Coronary artery (tissue), 2 donors: ENCODE measurements at places on chromosomes 4 and X.

- no peak for DNase-seq
Observed at GRCh38 chr4:142367418-142368180, 478.5 kb downstream of the INPP4B start.

- DNase-seq, result no peak
Observed at GRCh38 chr4:13413729-13414437, 70.3 kb downstream of the RAB28 start.

- DNase-seq, result no peak
Observed at GRCh38 chrX:129577473-129577872, 37.4 kb downstream of the OCRL start.

GRCh38 chr4:87498446-87498900 is 30.7 kb downstream of the SPARCL1 start:
- DNase-seq, result no peak

DNA sequence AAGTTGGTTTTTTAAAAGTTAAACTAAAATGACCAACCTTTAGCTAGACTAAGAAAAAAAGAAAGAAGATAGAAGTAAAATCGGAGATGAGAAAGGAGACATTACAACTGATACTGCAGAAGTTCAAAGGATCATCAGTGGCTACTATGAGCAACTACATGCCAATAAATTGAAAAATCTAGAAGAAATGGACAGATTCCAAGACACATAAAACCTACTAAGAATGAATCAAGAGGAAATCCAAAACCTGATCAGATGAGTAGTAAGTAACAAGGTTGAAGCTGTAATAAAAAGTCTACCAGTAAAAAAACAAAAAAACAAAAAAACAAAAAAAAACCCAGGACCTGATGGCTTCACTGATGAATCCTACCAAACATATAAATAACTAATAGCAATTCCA is 16.1 kb downstream of the IQCM start:
- no peak for DNase-seq

GRCh38 chr4:158856852-158857251 is 88.0 kb downstream of the FNIP2 start:
- DNase-seq, result no peak

DNA sequence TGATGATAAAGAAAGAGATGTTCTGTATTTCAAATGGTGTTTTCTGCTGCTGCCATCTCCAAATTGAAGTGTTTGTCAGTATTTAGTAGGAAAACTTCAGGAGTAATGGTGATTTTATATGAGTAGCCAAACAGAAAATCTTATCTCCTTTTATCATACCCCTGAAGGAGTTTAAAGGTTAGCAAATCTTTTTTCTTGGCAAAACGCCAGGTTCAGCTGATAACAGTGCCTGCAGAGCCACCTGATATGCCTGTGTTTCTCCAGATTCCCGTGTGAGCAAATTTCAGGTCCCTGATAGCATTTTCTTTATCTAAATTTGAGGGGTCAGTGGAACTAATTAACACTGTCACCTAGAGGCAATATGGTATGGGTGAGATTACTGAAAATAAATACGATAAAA is 65.8 kb upstream of the ETNPPL start:
- DNase-seq, result no peak

DNA sequence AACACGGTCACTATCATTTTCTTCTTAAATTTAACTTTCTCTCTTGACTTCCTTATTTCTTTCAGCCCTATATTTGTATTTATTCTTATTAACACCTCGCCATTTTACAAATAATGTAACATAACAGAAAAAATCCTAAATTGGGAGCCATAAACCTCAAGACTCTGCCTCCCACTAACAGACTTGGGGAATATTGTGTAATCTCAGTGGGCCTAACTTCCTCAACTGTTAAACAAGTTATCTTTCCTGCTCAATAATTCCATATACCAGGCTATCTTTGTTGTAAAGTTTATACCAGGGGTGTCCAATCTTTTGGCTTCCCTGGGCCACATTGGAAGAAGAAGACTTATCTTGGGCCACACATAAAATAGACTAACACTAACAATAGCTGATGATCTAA is 26.2 kb downstream of the PRSS12 start:
- DNase-seq, result no peak

DNA sequence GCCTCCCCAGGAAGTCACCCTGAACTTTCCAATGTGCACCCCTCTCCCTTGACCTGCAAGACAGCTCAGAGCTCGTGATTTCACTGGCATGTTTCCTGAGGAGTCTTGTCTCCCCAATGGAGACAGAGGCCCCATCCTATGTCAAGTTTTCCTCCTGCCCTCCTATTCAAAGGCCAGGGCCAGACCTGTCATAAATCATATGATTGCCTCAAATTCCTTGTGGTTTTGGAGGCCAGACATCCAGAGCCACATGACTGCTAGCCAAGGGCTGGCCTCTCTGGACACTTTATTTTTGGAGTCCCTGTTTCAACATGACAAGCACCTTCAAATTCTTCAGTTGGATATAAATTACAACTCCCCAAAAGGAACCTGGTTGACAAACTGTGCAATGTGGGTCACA is 76.0 kb upstream of the TFDP3 start:
- no peak for DNase-seq

DNA sequence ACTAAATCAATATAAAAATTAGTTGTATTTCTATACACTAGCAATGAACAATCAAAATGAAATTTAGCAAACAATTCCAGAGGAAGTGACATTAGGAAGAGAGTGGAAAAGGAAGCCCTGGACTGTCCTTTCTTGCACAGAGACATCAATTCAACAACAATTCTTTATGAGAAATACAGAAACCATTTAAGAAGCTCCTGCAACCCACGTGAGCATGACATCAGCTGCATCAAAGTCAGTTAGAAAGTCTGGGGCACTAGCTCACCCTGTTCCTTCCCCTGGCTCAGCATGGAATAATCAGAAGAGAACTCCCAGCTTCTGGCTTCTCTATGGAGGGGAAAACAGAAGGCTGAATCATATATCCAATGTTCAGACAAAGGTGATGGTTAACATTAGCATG is 48.6 kb upstream of the STARD8 start:
- DNase-seq, result no peak

DNA sequence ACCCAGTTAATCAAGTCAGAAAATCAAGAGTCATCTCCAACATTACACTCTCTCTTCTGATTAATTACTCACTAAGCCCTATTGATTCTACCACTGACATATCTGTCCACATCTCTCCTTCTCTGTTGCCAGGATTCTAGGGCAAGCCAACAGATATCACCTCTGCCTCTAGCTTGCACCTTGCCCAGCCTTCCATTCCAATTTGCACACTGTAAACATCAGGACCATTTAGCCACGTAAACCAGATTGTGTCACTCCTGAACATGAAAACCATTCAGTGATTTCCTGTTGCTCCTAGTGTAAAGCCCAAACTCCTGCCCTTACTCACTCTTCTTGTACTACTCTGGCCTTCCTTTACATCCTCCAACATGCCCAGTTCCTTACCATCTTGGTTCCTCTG is 68.0 kb upstream of the PLS3 start:
- DNase-seq, result no peak

DNA sequence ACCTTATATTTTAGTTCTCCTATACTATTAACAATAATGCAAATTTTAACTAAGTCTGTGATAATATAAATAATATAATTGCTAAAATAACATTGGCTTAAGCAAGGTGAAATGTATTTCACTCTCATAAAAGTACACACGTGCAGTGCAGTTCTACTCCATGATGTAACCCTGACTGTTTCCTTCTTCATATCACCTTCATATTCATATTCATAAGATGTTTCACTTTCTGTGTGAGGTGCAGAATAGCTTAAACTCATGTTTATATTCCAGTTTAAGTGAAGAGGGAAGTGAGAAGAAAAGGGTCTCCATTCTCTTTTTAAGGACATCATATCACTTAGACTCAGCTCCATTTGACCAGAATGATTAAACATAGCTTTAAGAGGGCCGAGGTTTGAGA is 1810.0 kb upstream of the PCDH10 start:
- DNase-seq, result no peak

DNA sequence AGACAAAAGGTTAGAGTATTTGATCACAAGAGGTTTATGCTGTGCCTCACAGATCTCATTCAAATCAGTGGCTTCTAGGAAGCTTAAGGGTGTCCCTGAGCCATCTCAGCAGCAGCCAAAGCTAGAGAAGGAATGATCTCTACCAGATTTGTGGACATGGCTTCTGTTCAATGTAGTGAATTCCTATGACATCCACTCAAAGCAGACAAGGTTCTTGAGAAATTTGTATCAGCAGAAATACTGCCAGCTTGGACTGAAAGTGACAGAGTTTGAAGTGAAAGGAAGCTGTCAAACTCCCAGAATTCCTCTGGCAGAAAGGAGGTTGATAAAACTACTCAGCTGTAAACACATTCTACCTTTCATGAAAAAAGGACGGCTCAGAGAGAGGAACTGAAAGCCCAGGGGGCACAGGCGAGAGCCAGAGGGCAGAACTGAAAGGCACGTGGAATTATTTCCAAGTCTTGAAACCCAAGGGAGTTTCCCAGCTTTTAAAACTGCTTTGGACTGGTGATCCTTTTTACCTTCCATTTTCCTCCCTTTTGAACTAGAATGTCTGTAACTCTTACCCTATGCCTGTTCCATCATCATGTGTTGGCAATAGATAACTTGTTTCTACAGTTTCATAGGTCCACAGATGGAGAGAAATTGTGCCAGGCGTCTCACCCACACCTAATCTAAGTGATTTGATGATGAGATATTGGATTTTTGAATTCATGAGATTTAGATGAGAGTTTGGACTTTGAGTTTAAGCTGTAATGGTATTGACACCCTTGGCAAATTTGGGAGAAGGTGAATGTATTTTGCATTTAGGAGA is 14.5 kb upstream of the MED14 start:
- DNase-seq, result no peak

- DNase-seq, result no peak
Observed at GRCh38 chr4:77697860-77698590, 92.4 kb downstream of the CXCL13 start.

DNA sequence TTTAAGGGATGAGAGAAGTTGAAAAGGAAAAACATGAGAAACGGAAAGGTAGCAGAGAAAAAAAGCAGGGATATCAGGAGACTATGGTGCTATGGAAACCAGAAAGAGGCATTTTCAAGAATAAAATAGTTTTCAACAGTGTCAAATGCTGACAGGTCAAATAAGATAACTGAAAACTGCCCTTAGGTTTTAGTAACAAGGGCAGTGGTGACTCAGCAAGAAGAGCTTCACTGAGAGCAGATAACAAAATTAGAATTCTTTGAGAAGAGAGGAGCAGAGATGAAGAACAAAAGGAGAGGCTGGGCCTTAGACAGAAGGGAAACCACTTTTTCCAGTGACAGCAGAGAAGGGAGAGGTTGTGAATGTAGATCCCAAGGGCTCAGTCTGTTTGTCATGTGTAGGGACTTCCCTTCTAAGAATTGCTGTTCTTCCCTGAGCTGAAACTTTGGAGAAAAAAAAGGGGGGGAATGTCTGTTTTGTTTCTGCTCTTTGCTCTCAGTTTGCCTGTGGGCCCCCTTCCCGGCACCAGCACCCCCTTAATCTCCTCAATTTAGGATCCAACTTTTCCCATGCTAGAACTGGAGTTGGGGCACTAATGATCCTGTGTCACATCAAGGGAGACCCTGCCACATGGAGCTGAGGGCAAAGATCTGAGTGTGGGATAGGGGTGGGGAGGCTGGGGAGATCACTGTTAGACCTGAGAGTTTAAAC is 26.8 kb upstream of the MAGEA10 start:
- no peak for DNase-seq

DNA sequence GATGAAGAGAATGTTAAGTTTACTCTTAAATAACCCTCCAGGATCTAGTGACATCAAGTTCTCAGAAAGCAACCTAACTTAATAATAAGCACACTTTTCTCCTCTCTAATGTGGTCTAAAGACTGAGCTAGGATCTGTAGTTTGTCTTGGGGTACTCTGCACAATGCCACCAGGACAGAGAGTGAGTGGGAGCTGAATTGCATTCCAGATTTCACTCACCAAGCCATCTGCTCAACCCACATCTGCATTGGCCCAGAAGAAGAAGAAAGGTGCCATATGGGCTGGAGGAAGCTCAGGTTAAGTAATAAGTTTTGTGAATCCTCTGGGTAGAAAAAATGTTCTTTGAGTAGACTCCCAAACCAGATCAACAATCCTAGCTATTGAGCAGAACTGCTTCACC is 384.6 kb downstream of the PPP3CA start:
- no peak for DNase-seq

GRCh38 chr4:8597791-8598190 is 5.2 kb downstream of the CPZ start:
- no peak for DNase-seq

- no peak for DNase-seq
Observed at GRCh38 chr4:13765539-13765938, 138.0 kb upstream of the BOD1L1 start.

- DNase-seq, result no peak
Observed at GRCh38 chr4:186272699-186273391, 6.9 kb downstream of the F11 start.

GRCh38 chrX:13373431-13374187 is 53.8 kb upstream of the ATXN3L start:
- no peak for DNase-seq

GRCh38 chr4:24411806-24412205 is 172.5 kb downstream of the DHX15 start:
- no peak for DNase-seq

DNA sequence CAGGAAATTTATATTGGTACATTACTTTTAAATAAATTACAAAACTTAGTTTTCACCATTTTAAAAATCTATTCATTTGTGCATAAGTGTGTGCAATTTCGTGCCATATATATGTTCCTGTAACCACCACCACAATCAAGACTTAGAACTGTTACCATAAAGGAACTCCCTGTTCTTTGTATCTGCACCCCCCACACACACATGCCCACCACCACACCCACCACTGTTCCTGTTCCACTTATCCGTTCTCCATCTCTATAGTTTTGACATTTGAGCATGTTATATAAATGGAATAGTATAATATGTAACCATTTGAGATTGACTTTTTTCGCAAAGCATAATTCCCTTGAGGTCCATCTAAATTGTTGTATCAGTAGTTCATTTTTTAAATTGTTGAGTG is 73.7 kb downstream of the TAF1 start:
- DNase-seq, result no peak

- no peak for DNase-seq
Observed at GRCh38 chrX:142249721-142250120, 44.6 kb upstream of the MAGEC2 start.

DNA sequence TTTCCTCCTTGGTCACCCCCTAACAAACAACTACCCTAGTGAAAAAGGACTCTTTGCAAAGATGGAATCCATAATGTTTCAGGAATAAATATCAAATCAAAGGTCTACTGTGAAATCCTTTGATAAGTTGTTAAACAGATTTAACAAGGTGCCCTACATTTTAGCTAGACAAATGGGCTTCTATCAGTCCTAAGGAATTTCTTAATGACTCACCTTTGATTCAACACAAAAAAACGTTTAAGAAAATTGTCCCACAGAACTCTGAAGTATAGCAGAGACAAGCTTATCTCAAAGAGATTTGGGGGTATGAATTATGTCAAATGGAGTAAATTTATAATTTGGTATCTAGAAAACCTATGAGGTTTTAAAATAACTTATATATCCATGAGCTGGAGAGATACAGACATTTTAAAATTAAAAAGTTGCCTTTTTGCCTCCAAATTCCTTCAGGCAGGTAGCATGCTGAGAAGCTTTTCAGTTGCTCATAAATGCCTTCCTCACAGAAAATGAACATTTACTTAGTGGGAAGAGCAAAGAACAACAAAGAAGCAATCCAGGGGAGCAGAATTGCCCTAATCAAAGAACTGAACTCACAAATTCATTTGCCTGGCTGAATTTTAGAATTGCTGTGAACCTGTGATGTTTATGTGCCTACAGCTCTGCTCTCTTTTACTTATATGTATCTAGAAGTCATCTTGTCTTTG is 649.3 kb downstream of the STPG2 start:
- no peak for DNase-seq

GRCh38 chr4:141238186-141238585 is 17.5 kb downstream of the ZNF330 start:
- DNase-seq, result no peak

GRCh38 chr4:87075876-87076275 is 141.1 kb downstream of the AFF1 start:
- no peak for DNase-seq
